ENCODE measurements at places on chromosomes 1 and 21.

DNA sequence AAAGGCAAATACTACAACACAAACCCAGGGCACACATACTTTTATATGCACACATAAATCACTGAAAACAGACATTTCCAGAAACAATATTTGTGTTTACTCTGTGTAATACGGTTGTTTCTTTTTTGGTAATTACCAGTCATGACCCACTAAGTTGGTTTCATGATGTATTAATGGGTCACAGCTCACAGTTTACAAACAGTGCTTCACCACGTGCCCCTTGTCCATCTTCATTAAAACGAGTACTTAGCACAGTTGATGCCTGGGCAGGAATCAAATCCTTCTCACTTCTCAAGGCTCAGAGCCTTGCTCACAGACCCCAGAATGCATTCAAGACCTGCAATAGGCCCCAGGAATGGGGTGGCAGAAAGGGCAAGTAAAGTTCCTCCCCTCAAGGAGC is 13.8 kb downstream of the SSBP3 start:
- DNase-seq, result no peak

DNA sequence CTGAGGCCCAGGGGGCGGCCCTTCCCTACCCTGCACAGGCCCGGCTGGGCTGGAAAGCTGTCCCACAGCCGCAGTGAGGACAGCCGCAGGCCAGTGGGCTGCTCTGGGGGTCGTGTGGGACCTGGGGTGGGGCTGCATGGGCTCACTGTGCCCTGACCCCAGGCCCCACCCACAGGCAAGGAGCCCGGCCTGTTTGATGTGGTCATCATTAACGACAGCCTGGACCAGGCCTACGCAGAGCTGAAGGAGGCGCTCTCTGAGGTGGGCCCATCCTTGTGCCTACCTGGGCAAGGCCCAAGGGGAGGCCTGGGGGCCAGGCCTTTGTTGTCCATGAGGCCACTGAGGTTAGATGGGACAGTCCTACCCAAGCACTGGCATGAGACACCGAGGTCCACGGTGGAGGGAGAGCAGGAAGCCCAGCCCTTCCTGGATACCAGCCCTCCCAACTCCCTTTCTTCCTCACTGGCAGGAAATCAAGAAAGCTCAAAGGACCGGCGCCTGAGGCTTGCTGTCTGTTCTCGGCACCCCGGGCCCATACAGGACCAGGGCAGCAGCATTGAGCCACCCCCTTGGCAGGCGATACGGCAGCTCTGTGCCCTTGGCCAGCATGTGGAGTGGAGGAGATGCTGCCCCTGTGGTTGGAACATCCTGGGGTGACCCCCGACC is 1.4 kb upstream of the GJC2 start:
- DNase-seq, result peak; percentile 35

GRCh38 chr1:1943834-1944570 is 24.9 kb upstream of the TMEM52 start:
- peak; percentile 82 for DNase-seq

DNA sequence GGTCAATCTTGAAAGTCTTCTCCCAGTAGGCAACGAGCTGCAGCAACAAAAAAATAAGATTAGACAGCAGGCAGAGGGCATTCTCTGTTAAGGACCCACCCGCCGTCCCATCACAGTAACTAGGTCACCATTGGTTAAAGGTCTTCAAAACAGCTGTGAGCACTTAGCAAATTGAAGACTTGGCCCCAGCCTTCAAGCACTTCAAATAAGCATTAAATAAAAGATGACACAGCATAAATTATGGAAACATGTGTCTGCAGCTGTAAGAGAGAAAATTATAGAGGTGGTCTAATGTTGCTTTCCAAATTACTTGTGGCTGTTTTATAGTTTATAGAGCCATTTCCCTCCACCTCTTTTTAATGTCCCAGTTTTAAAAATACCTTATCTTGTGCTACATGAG is 61.2 kb downstream of the VANGL1 start:
- DNase-seq, result no peak

DNA sequence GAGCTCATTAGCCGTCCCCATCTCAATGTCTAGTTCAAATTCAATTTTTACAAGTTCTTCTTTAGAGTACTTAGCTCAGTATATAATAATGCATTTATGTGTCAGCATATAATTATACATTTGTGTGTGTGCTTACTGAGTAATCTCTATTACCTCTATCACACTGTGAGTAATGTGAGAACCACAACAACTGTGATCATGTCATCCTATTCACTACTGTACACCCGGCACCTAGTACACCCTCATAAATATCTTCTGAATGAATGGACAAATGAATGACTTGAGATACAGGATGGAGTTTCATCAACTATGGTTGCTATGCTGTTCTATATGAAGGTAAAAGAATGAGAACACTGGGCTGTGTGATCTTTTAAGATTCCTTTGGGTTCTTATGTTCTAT is 124.0 kb downstream of the GPATCH2 start:
- no peak for DNase-seq

DNA sequence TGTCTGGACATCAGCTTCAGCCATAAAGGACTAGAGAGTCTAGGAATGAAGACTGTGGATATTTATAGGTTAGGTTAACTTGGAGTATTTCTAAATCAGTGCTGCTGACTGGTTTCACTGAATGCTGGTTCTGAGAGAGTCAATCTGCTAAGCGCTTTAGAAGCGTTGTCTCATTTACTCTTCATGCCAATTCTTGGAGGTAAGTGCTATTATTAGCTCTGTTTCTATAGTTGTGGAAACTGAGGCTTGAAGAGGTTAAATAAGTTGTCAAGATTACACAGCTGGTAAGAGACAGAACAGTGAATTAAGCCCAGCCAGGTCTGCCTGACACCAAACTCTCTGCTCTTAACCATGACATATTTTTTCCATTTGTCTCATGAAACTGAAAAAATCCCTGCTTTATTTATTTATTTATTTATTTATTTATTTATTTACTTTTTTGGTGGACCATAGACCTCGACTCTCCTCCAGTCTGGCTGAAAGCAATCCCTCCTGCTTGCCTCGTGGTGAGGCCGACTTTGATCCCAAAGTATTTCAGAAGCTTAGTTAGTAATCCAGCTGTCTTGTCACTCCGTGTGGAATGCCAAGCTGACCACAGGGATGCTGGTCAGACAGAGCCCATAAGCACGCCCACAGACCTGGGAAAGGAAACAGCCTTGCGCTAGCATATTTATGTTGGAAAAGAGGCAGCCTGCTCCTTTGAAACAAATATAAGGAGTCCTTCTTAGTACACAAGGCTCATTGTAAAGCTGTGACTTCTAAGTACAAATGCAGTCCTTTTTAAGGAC is 16.9 kb downstream of the NTMT2 start:
- peak; percentile 82 for DNase-seq

- no peak for DNase-seq
These were observed 40.5 kb downstream of the ASH1L start for GRCh38 chr1:155522069-155522468.

DNA sequence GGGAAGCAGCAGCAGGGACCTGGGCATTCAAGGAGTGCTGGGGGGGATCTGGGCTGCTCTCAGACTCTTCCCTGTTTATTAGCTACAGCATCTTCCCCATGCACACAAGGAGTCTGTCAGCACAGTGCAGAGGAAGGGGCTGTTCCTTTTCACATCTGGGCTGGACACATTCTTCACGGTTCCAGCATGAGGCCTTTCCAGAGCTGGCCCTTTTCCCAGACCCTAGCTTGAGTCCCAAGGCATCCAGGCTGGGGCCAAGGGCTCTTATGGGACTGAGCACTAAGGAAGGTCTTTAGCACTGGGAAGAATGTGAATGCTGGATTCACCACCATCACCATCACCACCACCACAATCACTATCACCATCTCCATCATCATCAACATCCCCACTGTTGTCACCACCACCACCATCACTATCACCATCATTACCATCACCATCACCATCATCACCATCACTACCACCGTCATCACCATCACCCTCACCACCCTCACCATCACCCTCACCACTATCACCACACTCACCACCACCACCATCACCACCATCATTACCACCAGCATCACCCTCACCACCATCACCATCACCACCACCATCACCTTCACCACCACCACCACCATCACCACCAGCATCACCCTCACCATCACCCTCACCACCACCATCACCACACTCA is 28.4 kb downstream of the PARK7 start:
- no peak for DNase-seq

DNA sequence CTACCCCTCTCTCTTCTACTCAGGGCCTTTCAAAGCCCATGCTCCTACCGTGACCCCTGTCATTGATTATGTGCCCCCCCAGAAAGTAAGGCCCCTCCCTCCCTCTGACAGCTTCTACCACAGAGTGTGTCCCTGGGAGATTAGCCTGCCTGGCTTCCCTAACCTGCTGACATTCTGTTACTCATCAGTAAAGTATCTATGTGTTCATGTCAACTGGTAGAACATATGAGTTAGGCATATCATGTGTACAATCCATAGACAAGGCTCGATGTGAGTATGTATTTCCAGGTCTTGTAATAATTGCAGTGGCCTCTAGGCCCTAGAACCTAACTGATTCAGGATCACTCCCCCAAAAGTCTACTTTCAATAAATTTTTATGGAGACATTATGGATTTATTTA is 120.0 kb downstream of the GIPC2 start:
- DNase-seq, result no peak

DNA sequence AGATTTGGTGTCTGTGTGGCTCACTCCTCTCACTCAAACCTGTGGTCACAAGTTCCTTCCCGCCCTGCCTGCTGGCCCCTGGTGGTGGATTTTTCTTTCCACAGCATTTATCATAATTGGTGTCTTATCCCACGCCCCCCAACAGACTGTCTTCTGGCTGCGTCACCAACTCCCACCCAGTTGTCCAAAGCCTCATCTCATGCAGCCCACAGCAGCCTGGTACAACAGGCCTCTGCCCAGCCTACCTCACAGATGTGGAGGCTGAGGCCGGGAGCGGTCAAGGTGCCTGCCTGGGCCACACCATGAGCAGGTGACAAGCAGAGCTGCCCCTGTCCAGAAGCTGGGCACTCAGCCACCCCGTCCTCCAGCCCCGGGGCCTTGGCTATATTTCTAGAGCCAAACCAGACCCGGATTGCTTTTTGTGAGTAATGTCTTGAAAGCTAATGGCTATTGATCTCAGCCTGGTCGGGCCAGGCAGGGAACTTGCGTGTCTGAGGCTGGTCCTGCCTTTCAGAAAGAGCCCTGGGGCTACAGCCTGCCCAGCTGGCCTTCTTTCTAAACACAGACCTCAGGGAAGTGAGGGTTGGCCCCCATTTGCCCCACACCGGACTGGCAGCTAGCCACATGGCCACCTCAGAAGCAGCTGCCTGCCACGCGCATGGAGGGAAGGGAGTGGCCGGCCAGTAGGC is 2.6 kb downstream of the KCNAB2 start:
- DNase-seq, result no peak

- no peak for DNase-seq
These were observed 2.4 kb upstream of the FCRL4 start for GRCh38 chr1:157600236-157600635.

- DNase-seq, result no peak
These were observed 5.7 kb upstream of the CBR3 start for GRCh38 chr21:36129219-36129618.

DNA sequence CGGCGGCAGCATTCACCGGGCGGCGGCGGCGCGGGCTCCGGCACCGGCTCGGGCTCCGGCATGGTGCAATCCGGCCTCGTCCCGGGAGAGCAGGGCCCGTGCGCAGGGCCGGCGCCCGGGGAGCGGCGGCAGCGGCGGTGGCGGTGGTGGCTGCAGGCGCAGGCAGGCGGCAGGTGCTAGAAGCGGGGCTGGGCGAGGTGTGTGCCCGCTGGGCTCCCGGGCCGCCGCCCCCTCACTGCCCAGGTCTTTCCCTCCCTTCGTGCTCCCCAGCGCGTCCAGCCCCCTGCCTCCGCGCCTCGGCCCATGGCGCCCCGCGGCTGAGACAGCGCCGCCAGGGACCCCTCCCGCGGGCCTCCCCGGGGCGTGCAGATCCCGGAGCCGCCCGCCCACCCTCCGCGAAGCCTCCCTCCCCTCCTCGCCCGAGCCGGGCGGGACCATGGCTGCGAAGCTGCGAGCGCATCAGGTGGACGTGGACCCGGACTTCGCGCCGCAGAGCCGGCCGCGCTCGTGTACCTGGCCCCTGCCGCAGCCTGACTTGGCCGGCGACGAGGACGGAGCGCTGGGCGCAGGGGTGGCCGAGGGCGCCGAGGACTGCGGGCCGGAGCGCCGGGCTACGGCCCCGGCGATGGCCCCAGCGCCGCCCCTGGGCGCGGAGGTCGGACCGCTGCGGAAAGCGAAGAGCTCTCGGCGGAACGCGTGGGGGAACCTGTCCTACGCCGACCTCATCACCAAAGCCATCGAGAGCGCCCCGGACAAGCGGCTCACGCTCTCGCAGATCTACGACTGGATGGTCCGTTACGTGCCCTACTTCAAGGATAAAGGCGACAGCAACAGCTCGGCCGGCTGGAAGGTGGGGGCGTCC is 492 bp downstream of the FOXO6 start:
- peak; percentile 27 for DNase-seq

DNA sequence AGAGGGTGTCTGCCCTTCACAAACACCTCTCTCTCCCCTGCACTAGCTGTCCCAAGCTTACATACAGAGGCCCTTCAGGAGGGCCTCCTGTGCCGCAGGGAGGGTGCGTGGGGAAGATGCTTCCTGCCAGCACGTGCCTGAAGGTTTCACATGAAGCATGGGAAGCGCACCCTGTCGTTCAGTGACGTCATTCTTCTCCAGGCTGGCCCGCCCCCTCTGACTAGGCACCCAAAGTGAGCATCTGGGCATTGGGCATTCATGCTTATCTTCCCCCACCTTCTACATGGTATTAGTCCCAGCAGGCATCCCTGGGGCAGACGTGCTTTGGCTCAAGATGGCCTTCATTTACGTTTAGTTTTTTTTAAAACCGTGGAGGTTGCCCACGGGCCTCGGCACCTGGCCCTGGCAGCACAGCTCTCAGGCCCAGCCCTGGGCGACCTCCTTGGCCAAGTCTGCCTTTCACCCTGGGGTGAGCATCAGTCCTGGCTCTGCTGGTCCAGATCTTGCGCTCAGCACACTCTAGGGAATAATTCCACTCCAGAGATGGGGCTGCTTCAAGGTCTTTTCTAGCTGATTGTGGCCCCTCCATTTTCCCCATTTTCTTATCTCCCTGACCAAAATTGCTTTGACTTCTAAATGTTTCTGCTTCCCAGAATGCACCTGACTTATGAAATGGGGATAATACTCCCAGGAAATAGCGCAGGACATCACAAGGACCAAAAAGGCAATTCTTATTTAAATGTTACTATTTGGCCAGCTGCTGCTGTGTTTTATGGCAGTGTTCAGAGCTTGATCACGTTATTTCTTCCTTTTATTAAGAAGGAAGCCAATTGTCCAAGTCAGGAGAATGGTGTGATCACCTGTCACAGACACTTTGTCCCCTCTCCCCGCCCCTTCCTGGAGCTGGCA is 6.1 kb downstream of the NPPA start:
- no peak for DNase-seq

DNA sequence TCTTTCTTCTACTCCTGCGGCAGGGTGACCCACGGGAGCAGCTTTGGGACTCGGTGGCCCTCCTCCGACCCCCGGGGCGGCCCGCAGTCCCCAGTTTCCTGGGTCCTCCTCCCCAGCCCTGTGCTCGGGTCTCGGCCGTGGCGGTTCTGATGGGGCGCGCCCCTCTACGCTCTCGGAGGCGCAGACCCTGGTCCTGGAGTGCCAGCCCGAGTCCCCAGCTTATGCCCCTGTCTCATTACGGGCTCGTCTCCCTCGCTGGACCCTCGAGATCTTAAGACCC is 430 bp downstream of the BTG2 start:
- no peak for DNase-seq

GRCh38 chr21:33618407-33618806 is 23.1 kb downstream of the CRYZL1 start:
- DNase-seq, result no peak
